ENCODE measurements at places on chromosomes 11 and 22. TPM values are rescaled to one million over a fixed set of nuclear protein-coding genes. Genes with fewer than 3 reads are reported as not detected.

HOATZ gene
- 6.9 TPM for total RNA-seq

MLC1 gene
- total RNA-seq, result 0.39 TPM

RAC2 gene
- total RNA-seq, result 77.2 TPM

GRCh38 chr11:69721745-69722144 is 17.9 kb upstream of the FGF19 start:
- no peaks in the 10 kb centered on the region for H3K27me3 ChIP-seq
- no peak for DNase-seq
- no peaks in the 10 kb centered on the region for H3K4me1 ChIP-seq
- no peak overlapping the region for H3K27ac ChIP-seq

DNA sequence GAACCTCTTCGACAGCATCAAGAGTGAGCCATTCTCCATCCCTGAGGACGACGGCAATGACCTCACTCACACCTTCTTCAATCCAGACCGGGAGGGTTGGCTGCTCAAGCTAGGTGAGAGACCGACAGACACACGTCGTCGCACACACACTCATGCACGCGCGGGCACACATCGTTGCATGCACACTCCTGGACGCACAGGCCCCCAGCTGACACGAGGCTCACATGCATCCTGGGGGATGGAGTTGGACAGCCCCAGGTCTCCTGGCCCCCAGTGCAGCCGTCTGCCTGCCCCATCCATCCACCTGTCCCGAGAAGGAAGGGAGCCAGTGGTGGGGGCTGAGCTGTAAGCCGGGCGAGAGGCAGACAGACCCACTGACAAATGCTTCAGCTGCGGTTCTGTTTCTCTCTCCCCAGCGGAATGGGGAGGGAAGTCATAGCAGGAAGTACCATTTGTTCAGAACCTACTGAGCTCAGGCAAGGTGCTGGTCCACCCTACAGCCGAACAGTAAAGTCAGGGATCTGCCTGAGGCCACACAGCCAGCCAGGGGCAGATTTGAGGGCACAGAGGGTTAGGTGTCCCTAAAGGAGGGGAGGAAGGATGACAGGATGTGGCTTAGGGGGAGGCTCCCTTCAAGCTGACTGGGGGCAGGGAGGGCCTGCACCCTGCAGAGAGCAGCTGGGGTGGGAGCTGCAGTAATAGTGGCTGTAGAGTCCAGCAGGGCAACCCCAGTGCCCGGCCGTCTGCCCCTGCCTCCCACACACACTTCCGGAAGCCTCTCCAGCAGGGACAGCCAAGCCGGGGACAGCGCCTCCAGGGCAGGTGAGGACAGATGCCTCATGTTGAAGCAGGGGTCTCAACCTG is 27.1 kb downstream of the CYTH4 start:
- no peaks in the 10 kb centered on the region for H3K27me3 ChIP-seq
- H3K4me3 ChIP-seq, result no peak overlapping the region
- no peaks in the 10 kb centered on the region for H3K36me3 ChIP-seq
- H3K4me1 ChIP-seq, result peaks cover 16% of the 10 kb centered on the region
- no peak for DNase-seq

GRCh38 chr11:78237293-78238046 is 48.8 kb downstream of the USP35 start:
- no peaks in the 10 kb centered on the region for H3K4me1 ChIP-seq
- no peaks in the 10 kb centered on the region for H3K27me3 ChIP-seq
- H3K27ac ChIP-seq, result no peak overlapping the region
- H3K4me3 ChIP-seq, result no peak overlapping the region

GRCh38 chr22:19432133-19432851 is at the start of gene MRPL40:
TSS of gene MRPL40 (plus strand) at chr22:19432545. CDS start at chr22:19432555, 10 bp downstream.
- peak; percentile 97 for DNase-seq
- H3K4me1 ChIP-seq, result peaks cover 11% of the 10 kb centered on the region
- H3K4me3 ChIP-seq, result peak within 1 kb of the TSS; percentile 87
- no peaks in the 10 kb centered on the region for H3K27me3 ChIP-seq
- peak within 1 kb of the TSS; percentile 98 for H3K27ac ChIP-seq

GAB4 gene
- total RNA-seq, result not detected

C11orf86 gene
- not detected for total RNA-seq

DNA sequence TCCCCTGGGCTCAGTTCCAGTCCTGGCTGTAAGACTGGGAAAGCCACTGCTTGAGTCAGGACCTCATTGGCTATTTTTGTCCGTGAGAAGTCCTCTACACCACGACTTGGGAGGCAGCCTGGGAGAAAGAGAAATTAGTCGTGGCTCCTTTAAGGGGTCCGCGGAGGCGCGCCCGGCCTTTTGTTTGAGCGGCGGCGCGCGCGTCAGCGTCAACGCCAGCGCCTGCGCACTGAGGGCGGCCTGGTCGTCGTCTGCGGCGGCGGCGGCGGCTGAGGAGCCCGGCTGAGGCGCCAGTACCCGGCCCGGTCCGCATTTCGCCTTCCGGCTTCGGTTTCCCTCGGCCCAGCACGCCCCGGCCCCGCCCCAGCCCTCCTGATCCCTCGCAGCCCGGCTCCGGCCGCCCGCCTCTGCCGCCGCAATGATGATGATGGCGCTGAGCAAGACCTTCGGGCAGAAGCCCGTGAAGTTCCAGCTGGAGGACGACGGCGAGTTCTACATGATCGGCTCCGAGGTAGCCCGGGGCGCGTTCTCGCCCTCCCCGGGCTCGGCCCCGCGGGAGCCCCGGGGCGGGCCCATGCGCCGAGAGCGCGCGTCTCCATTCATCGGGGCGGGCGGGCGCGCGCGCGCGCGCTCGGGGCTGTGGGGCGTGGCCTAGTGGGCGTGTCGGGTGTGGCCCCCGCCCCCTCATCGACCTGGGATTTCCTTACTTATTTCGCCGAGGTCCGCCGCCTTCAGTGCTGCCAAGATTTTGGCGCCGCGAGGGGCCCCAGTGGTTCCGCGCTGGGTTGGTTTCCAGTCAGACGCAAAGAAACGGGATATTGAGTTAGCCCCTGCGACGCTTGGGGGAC is at the start of gene SMARCB1:
SMARCB1 (plus strand) TSS at position 215 of the 848 bp plus-strand sequence; CDS start at position 419, 204 bp downstream.
- peak within 1 kb of the TSS; percentile 84 for H3K4me3 ChIP-seq
- DNase-seq, result peak; percentile 88
- no peaks in the 10 kb centered on the region for H3K27me3 ChIP-seq
- peaks cover 34% of the 10 kb centered on the region for H3K4me1 ChIP-seq
- H3K36me3 ChIP-seq, result no peaks in the 10 kb centered on the region

DNA sequence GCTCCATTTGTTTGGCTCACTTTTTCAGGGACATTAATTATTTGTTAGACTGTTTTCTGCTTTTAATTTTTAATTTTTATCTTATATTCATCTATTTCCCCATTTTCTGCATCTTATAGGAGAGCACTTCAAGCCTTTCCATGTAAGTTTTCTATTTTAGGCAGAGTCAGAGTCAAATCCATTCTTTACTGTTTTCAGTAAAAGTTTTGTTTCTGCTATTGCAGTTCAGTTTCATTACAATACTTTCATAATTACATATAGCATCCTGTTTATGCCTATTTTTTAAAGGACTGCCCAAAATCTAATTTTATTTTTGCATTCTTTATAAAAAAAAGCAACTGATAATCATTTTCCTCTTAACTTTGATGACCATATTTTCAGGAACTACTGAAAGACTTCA is 3.8 kb upstream of the OR10A5 start:
- no peaks in the 10 kb centered on the region for H3K27me3 ChIP-seq
- no peaks in the 10 kb centered on the region for H3K4me1 ChIP-seq
- H3K4me3 ChIP-seq, result no peak overlapping the region
- H3K27ac ChIP-seq, result no peak overlapping the region

DNA sequence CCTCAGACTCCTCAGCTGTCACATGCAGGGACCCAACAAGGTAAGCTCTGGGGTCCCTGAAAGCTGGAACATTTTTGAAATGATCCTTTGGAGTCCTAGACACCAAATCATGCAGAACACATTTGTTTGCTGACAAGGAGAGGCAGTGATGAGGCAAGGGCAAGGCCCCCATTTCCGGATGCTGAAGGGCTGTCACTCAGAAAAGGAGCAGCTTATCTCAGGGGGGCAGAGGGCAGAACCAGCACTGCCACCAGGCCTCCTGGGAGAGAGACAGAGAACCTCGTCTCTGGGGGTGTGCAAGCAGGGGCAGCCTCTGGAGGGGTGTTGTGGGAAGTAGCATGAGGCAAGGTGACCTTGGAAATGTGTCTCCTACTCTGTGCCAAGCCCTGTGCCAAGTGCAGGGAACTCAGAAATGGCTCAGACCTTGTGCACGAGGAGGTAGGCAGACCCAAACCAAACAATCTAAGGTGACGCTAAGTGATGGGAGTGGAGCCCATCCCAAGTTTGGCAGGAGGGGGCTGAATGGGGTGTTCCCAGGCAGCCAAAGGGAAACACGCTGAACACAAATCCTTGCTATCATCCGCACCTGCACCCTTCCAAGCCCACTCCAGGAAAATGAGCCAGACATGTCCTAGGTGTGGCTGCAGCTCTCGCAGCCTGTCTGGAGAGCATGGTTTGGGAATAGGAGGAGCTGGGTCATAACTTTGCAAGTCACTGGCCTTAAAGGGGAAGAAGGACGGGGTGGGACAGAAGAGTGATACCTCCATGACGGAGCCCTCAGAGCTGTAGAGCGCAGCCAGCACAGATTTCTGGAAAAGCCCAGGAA is 94.2 kb downstream of the PDE2A start:
- DNase-seq, result peak; percentile 12
- H3K4me1 ChIP-seq, result peaks cover 6% of the 10 kb centered on the region
- H3K4me3 ChIP-seq, result no peak overlapping the region

SHISAL1 gene
- 0.84 TPM for total RNA-seq

DNA sequence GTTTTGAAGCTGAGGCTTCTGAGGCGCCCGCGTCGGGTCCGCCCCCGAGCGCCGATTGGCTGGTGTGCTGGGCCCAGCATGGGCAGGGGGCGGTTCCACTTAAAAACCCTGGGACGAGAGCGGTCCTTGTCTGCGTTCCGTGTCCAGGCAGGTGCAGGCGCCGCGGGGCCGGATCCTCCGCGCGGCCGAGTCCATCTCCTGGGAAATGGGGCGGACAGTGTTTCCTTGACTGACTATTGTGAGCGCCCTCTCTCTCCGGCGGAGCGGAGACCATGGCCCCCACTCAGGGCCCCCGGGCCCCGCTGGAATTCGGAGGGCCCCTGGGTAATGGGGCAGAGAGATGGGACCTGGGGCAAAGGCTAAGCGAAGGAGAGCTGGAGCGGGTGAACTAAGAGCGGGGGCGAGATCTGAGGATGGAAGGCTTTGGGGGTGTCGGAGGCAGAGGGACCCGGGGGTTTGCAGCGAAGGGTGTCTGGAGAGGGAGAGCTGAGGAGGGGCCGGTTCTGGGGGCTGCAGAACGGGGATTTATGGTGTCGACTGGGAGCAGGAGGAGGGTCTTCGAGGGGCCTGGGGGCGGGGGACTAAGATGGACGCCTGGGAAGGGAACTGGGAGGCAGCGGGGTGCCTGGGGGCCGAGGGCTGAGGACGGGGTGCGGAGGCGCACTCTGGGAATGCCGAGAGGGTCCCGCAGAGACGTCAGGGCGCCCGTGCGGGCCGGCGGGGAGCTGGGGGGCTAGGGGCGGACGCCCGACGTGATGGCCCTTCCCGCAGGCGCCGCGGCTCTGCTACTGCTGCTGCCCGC is at the start of gene TM7SF2:
TM7SF2 (plus strand) TSS at position 129 of the 802 bp plus-strand sequence; CDS start at position 273, 144 bp downstream.
- peaks cover 25% of the 10 kb centered on the region for H3K4me1 ChIP-seq
- H3K27ac ChIP-seq, result no peak within 1 kb of the TSS
- no peaks in the 10 kb centered on the region for H3K27me3 ChIP-seq
- DNase-seq, result peak; percentile 95

GSC2 gene
- not detected for total RNA-seq

DNA sequence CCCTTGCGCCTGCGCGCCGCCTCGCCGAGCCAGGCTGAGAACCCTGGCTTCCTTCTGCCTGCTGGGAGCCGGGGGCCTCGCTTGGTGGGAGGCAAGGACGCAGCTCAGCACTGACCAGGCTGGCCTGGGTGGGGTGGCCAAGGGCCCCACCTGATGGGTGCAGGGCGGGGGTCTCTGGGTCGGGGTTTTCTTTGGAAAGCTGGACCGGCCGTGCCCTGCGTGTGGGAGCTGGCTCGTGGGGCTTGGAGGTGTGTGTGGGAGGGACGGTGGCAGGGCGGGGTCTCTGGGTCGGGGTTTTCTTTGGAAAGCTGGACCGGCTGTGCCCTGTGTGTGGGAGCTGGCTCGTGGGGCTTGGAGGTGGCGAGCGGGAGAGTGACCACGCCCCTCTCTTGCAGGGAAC is 6.2 kb downstream of the GRAMD4 start:
- no peak overlapping the region for H3K4me3 ChIP-seq
- peaks cover 29% of the 10 kb centered on the region for H3K36me3 ChIP-seq
- no peaks in the 10 kb centered on the region for H3K27me3 ChIP-seq

GRAP2 gene
- total RNA-seq, result 2.3 TPM

LIF gene
- total RNA-seq, result 10.7 TPM

GLB1L3 gene
- 0.12 TPM for total RNA-seq

DNA sequence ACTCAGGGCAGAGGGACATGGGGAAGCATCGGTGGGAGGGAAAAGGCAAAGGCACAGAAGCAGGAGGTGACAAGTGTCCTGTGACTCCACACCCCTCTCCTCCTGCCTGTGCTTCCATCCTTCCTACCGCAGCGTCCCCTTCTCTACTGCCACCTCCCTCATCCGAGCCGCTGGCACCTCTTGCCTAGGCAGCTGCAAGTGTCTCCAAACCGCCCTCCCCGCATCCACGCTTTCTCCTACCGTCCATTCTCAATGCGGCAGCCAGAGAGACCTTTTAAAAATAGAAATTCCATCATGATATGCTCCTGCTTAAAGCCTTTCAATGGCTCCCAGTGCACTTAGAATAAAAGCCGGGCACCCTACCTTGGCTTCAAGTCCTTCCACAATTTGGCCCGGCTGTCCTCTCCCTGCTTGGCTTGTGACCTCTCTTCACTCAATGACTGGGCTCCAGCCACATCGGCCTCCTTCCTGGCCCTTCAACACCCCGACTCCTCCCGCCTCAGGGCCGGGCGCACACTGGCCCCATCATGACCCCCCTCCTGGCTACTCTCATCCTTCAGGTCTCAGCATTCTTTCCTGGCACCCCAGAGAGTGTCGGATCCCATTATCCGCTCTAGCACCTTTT is 16.5 kb downstream of the LRRC10B start:
- no peak for DNase-seq
- H3K27me3 ChIP-seq, result peaks cover 4% of the 10 kb centered on the region
- H3K27ac ChIP-seq, result no peak overlapping the region

GRCh38 chr11:85385547-85385946 is 241.6 kb downstream of the DLG2 start:
- no peaks in the 10 kb centered on the region for H3K36me3 ChIP-seq
- no peak overlapping the region for H3K4me3 ChIP-seq
- H3K4me1 ChIP-seq, result no peaks in the 10 kb centered on the region

- no peaks in the 10 kb centered on the region for H3K4me1 ChIP-seq
- no peaks in the 10 kb centered on the region for H3K36me3 ChIP-seq
- no peak for DNase-seq
- H3K4me3 ChIP-seq, result no peak overlapping the region
- no peak overlapping the region for H3K27ac ChIP-seq
These were observed 129.4 kb downstream of the TENM4 start for GRCh38 chr11:79311461-79311860.

EHF gene
- total RNA-seq, result 53.1 TPM

- DNase-seq, result peak; percentile 14
- H3K27me3 ChIP-seq, result no peaks in the 10 kb centered on the region
- H3K4me1 ChIP-seq, result no peaks in the 10 kb centered on the region
- no peak overlapping the region for H3K4me3 ChIP-seq
- no peaks in the 10 kb centered on the region for H3K36me3 ChIP-seq
These were observed 293.9 kb downstream of the GUCY1A2 start for GRCh38 chr11:106724293-106724892.

- H3K4me3 ChIP-seq, result no peak overlapping the region
- no peaks in the 10 kb centered on the region for H3K36me3 ChIP-seq
- peak overlapping the region; percentile 4 for H3K27ac ChIP-seq
- DNase-seq, result no peak
- H3K4me1 ChIP-seq, result peaks cover 22% of the 10 kb centered on the region
- no peaks in the 10 kb centered on the region for H3K27me3 ChIP-seq
These were observed 113.8 kb downstream of the ATXN10 start for GRCh38 chr22:45785458-45785857.

F2 gene
- not detected for total RNA-seq

GUCY1A2 gene
- 31.7 TPM for total RNA-seq
